ENCODE measurements at places on chromosomes 3 and 15. TPM values are rescaled to one million over a fixed set of nuclear protein-coding genes. Genes with fewer than 3 reads are reported as not detected.

Gene GPR27
- total RNA-seq = 0.70 TPM

DNA sequence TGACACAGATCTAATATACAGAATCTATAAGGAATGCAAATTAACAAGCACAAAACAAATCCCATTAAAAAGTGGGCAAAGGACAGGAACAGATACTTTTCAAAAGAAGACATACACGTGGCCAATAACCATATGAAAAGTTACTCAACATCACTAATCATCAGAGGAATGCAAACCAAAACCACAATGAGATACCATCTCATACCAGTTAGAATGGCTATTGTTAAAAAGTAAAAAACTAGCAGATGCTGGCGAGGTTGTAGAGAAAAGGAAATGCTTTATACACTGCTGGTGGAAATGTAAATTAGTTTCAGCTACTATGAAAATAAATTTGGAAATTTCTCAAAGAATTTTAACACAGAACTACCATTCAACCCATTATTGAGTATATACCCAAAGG, 50.7 kb downstream of the ADAMTS17 start:
- no peak for DNase-seq

Gene GALNT15
- 11.1 TPM for total RNA-seq

Gene MB21D2
- total RNA-seq = 5.2 TPM

Gene CADPS
- 3.7 TPM for total RNA-seq

- no peak for DNase-seq
These were observed 24.3 kb downstream of the LRRC2 start for GRCh38 chr3:46541835-46542234.

- no peak for DNase-seq
These were observed 111.4 kb downstream of the ZMAT3 start for GRCh38 chr3:178960181-178960580.

Gene SLC24A5
- total RNA-seq = not detected

- DNase-seq = no peak
These were observed 302.5 kb upstream of the AZI2 start for GRCh38 chr3:28651159-28651558.

DNA sequence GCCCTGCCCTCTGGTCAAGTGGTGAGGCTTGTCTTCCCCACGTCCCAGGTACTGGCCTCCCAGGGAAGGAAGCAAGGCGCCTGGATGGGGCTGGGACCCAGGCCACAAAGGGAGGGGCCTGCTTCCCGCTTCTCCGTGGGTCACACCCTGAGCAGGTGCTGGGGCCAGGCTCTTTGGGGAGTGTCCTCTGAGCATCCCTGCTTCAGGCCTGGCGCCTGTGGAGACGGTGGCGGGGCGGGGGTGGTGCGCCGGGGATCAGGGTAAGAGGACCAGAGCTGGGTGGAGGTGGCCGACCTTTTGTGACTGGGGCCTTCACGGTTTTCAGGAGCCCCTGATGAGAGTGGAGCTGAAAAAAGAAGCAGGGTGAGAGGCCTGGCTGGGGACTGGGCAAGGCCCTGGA, 3.6 kb downstream of the PLA2G4B start:
- DNase-seq = no peak

DNA sequence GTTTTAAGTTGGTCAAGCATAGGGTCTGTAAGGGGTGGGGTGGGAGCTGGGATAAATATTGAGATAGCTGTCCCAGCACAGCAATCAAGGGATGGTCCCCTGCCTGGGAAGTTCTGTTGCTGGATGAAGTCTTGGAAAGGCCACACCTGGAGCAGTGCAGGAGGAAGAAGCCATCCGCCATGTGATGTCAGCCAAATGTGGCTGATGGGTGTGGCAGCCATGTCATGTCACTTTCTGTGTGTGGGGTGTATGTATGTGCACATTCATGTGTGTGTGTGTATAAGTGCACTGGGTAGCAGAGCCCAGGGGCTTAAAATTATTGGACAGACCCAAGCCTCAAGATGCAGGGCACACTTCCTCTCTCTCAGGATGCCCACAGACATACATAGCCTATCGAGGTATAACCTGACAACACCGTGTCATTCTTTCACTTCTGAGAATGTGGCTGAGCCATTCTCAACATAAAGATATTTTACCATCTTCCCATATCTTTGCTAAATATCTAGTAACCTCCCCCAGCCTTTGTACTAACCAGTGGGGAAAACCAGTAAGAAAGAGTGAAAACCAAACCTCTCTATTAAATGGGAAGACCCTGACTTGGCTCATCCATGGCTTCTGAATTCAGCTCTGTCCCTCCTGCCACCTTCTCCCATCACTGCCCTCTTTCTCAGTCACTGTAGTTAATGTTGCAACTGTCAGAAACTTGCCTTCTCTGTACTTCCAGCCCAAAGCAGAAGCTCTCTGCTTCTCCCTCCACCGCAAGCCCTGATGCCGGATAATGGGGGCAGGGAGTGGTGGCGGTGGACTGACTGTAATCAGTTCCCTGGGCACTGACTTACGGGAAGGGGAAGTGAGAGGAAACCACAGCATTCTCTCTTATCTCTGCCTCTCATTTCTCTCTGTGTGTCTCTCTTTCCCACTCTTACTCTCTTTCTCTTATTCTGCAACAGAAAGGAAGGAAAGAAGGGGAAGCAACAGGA, 11.2 kb downstream of the TNFSF10 start:
- peak; percentile 65 for DNase-seq

Gene CAND2
- total RNA-seq = 2.2 TPM

Gene CACNA2D3
- total RNA-seq = 0.64 TPM

GRCh38 chr3:66803206-66803605, 194.9 kb upstream of the KBTBD8 start:
- DNase-seq = no peak

DNA sequence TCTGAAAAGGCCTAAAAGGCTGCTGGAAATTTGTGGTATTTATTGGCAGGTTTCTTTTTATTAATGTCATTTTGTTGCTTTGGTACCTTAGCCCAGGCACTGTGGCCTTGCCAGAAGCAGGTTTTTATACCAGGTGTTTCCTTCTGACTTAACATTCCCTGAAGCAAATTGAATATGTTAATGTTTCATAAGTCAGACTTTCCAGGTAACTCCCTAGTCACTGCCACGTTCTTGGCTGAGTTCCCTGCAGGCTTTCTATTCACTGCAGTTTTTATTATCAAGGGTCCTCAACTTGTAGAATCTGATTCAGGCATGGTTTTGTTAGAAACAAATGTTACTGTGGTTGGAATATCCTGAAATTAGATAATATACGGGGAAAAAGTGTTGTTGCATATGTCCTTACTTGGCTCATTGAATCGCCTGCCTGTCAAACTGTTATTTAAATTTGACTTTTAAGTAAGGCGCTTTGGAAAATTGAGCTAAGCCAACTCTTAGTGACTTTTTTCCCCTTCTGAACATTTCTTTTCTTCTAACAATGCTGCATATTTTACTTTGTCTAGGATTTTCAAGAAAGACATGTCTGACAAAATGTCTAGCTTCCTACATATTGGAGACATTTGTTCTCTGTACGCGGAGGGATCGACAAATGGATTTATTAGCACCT, 22.9 kb downstream of the ITPR1 start:
- no peak for DNase-seq

- no peak for DNase-seq
These were observed 27.2 kb downstream of the VEPH1 start for GRCh38 chr3:157475921-157476414.

Gene ALG1L2
- 0.78 TPM for total RNA-seq

DNA sequence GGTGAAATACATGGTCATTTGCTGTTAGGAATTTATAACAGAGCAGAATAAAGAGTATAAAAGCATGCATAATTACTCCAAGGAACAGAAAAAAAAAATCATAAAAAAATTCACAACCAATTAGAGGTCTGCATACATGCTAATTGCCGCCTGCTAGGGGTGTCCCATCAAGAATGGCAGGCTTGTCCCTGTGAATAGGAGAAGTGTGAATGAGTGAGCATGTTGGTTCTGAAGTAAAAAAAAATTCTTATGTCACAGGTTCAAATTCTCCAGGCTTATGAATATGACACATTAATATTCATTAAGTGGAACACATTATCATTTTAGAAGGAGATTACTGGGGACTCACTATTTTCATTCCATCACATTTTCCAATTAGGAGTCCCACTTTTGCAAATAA, 822.7 kb downstream of the NTRK3 start:
- no peak for DNase-seq

Gene ZIC4
- not detected for total RNA-seq

GRCh38 chr3:124209426-124209825, 217.5 kb upstream of the ROPN1 start:
- no peak for DNase-seq

- no peak for DNase-seq
These were observed 15.1 kb upstream of the CCDC80 start for GRCh38 chr3:112656043-112656442.

Gene GRK7
- not detected for total RNA-seq

DNA sequence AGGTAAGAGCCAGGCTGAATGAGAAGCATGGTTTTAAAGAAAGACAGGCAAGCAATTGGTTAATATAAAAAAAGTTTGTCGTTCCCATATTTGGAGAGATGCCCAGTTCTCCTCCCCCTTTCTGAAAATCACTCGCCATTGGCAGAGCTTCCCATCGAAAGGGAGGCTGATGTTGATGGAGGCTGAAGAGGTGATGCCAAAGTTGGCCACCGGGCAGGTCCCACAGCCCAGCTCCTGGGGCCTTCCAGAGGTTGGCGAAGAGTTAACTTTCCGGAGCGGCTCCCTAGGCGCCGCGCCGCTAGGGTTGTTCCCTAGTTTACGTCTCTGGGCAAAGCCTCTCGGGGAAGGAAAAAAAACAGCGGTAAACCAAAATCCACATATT, 793 bp downstream of the PCOLCE2 start:
- DNase-seq = no peak

DNA sequence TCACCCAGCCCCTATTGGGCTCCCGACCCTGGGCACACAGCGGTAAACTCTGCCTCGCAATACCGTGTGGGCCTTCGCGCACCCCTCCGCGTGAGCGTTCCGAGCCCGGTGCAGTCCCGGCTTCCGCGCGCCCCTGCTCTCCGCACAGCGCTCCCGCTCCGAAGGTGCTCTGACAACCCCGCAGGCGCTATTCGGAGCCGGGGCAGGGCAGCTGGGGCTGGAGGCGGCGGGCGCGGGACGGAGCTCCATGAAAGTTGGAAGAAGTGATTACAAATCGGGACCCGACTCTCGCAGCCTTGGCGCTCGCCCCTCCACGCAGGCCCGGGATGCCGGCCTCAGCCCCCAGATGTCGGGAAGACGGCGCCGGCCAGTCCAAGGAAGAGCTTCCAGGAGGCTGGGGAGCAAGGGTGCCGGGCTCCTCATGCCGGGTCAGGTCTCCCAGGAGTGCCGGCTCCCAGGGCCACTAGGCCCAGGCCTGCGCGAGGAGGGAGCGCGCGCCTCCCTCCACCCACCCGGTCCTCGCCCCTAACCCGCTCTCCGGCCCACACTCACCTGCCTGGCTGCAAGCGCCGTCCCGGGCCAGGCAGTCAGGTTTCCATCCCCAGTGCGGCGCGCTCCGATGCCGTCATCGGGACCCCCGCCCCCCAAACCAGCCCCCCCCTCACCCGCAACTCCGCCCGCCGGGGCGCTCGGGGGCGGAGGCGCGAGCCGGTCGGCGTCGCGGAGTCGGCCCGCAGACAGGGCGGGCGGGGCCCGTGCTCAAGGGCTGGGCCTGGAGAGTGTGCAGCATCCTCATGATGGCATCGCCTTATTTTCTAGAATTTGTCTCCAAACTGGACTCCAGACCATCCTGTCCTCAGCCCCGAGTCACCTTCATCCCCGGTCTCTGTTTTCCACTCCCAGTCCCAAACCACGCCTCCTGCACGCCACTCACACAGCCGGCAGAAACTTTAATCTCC, at the start of gene KIF7:
KIF7 (minus strand) TSS at position 621 of the 959 bp plus-strand sequence. CDS start 2,537 bp downstream, outside the sequence.
- DNase-seq = no peak

Gene GASK1A
- 2.5 TPM for total RNA-seq

Gene CX3CR1
- total RNA-seq = 0.24 TPM

Gene PP2D1
- not detected for total RNA-seq

Gene ADGRG7
- 15.6 TPM for total RNA-seq

- no peak for DNase-seq
These were observed 96.3 kb downstream of the PTPRG start for GRCh38 chr3:61657689-61658088.

DNA sequence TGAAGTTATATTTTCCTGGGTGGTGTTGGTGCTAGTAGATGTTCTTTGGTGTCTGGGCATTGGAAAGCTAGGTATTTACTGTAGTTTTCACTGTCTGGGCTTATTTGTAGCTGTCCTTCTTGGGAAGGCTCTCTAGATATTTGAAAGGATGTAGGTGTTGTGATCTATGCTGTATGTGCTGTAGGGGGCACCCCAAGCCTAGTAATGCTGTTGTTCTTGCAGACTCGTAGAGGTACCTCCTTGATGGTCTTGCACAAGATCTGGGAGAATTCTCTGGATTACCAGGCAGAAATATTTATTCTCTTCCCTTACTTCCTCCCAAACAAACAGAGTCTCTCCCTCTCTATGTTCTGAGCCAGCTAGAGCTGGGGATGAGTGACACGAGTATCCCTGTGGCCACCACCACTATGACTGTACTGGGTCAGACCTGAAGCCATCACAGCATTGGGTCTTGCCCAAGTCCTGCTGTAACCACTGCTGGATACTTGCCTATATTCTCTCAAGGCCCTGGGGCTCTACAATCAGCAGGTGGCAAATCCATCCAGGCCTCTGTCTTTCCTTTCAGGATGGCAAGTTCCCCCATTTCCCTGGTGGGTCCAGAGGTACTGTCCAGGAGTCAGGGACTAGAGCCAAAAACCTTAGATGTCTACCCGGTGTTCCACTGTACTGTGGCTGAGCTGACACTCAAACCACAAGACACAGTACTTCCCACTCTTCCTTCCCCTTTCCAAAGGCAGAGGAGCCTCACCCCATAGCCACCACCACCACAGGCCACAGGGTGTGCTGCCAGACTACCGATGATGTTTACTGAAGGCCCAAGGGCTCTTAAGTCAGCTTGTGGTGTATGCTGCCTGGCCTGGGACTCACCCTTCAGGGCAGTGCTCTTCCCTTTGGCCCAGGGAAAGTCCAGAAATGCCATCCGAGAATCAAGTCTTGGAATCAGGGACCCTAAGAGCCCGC, 195.2 kb upstream of the DPPA4 start:
- DNase-seq = peak; percentile 36

GRCh38 chr3:11282250-11283138, 10.3 kb downstream of the ATG7 start:
- DNase-seq = peak; percentile 13

Gene GOLGA6D
- total RNA-seq = not detected

- DNase-seq = no peak
These were observed 52.3 kb downstream of the PCSK6 start for GRCh38 chr15:101437209-101437608.

Gene MTFMT
- 19.8 TPM for total RNA-seq

Gene KY
- total RNA-seq = 0.25 TPM

DNA sequence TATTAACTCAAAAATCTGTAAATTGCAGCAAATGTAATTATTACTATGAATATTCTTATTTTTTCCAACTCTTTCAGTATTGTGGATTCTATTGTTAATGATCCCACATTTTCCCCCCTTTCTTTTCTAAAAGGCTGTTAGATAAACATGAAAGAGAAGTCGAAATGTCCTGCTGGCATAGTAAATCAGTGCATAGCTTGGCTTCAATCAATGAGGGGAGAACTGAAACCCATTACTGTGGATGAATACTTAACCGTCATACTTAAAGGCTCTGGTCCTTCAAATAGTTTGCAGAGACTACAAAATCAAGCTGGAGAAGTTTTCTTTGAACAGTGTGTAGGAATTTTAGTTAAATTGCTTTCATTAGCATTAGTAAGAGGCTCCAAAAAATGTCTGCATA, 667.9 kb downstream of the CADM2 start:
- DNase-seq = no peak

Data from left colon (tissue), 2 donors.